Activated CD4-positive, alpha-beta T cell treated with anti-CD3 and anti-CD28 coated beads for 36 hours (primary cell): ENCODE measurements at places on chromosomes 6 and 20. TPM values are rescaled to one million over a fixed set of nuclear protein-coding genes. Genes with fewer than 3 reads are reported as not detected.

- no peaks in the 10 kb centered on the region for H3K27me3 ChIP-seq
- no peak overlapping the region for H3K27ac ChIP-seq
- peaks cover 6% of the 10 kb centered on the region for H3K4me1 ChIP-seq
- no peak for DNase-seq
- peaks cover 11% of the 10 kb centered on the region for H3K36me3 ChIP-seq
Measured at GRCh38 chr6:15575357-15576033, 87.3 kb downstream of the DTNBP1 start.

KIF13A gene
- total RNA-seq = 0.07 TPM

DNA sequence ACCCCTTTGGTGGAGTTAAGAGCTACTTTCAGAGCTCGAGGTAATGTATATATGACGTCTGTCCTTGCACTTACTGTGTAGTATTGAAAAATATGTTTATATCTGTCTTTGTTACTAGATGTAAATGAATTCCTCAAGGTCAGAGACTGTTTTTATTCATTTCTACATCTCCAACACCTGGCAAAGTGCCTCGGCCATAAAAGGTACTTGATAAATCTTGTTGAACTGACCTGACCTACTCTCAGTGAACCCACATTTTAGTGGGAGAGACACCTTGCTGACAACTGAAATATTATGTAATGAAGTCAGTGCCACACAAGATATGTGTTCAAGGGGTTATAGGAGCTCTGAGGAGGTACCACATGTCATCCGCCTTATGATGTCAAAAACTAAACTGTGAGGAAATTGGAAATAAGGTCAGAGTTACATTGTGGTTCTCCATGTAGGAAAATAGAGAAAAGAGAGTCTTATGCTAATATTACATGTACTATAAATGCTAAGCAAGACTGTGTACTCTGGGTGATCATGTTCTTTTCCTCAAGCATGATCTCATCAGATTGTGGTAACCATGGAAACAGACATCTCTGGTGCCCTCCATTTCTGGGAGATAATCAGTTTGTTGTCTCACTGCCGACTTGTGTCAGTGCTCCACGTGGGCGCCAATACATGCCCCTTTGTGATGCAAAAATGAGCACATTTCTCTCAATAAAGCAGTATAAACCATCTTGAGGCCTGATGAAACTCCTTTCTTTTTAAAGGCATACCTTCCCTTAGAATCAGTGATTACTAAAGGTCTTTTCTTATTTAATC is 5.7 kb upstream of the TMEM30A start:
- H3K36me3 ChIP-seq = peaks cover 8% of the 10 kb centered on the region
- DNase-seq = no peak
- H3K27ac ChIP-seq = no peak overlapping the region
- H3K4me3 ChIP-seq = no peak overlapping the region
- H3K4me1 ChIP-seq = peaks cover 24% of the 10 kb centered on the region

- no peak overlapping the region for H3K4me3 ChIP-seq
- no peaks in the 10 kb centered on the region for H3K4me1 ChIP-seq
- H3K27me3 ChIP-seq = no peaks in the 10 kb centered on the region
- no peak for DNase-seq
- H3K27ac ChIP-seq = no peak overlapping the region
Measured at GRCh38 chr6:145904391-145904790, 59.8 kb downstream of the SHPRH start.

- no peak for DNase-seq
- no peak overlapping the region for H3K4me3 ChIP-seq
- H3K36me3 ChIP-seq = peaks cover 16% of the 10 kb centered on the region
- no peaks in the 10 kb centered on the region for H3K27me3 ChIP-seq
Measured at GRCh38 chr6:11271228-11272020, 39.0 kb upstream of the NEDD9 start.

DNA sequence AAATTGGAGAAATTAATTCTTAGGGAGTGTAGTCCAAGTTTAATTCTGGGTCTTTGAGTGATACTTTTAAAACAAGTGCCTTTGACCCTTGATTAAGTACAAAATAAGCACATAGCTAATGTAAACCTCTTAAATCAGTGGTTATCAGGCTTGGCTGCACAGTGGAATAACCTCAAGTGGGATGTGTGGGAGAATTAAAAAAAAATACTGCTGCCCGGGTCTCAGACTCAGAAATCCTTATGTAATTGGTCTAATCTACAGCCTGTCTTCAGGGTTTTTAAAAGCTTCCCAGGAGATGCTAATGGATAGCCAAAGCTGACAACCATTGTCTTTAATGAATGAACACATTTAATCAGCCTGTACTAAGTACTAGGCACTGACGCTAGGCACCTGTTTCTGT is 28.5 kb upstream of the TMEM14A start:
- no peak overlapping the region for H3K4me3 ChIP-seq
- H3K4me1 ChIP-seq = peaks cover 9% of the 10 kb centered on the region
- H3K27ac ChIP-seq = no peak overlapping the region
- H3K36me3 ChIP-seq = no peaks in the 10 kb centered on the region
- peaks cover 14% of the 10 kb centered on the region for H3K27me3 ChIP-seq

GRCh38 chr20:26279238-26279637 is 582.6 kb upstream of the ZNF337 start:
- DNase-seq = no peak
- H3K4me1 ChIP-seq = peaks cover 56% of the 10 kb centered on the region
- H3K27me3 ChIP-seq = no peaks in the 10 kb centered on the region
- H3K4me3 ChIP-seq = no peak overlapping the region
- H3K36me3 ChIP-seq = peaks cover 15% of the 10 kb centered on the region
- H3K27ac ChIP-seq = peak overlapping the region; percentile 11

BPIFB2 gene
- not detected for total RNA-seq

DNA sequence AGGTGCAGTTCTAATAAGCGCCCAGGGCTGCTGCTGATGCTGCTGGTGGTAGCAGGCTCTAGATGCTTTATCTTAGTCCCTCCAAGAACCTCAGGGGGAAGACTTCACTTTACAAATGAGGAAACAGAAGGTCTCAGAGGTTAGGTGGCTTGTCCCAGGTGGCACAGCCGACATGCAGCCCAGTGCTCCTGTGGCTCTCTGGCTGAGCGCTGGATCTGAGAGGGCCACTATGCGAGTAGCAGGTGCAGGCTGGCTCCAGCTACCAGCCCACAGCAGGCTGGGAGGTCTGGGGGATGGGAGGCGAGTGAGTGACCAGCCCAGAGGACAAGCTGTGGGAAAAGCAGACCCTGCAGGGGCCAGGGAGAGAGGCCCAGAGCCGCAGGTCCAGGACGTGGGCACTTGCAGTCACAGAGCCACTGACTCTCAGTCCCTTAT is 90.9 kb downstream of the PRND start:
- peaks cover 74% of the 10 kb centered on the region for H3K4me1 ChIP-seq
- H3K36me3 ChIP-seq = peaks cover 43% of the 10 kb centered on the region
- peak overlapping the region; percentile 96 for H3K4me3 ChIP-seq
- DNase-seq = peak; percentile 15
- H3K27ac ChIP-seq = peak overlapping the region; percentile 100
- no peaks in the 10 kb centered on the region for H3K27me3 ChIP-seq

GRCh38 chr6:111580826-111581505 is 24.7 kb downstream of the TRAF3IP2 start:
- H3K4me3 ChIP-seq = no peak overlapping the region
- H3K4me1 ChIP-seq = peaks cover 18% of the 10 kb centered on the region
- no peaks in the 10 kb centered on the region for H3K27me3 ChIP-seq
- peaks cover 35% of the 10 kb centered on the region for H3K36me3 ChIP-seq
- H3K27ac ChIP-seq = peak overlapping the region; percentile 28

DNA sequence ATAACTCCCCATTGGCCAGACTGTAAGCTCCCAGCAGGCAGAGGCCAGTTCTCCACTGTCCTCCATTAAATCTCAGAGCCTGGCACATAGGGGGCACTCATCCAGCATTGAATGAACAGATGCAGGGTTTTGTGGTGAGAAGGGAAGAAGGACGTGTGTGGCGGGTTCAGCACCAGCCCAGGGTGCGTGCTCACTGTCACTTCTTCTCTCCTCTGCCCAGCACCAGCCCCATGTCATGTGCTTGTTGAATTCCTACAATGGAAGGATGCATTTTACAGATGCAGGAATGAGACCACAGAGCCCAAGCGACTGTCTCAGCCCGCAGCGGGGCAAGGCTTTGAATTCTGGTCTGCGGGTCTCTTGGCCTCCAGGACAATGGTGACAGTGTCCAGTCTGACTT is 149.9 kb downstream of the CEBPB start:
- H3K36me3 ChIP-seq = no peaks in the 10 kb centered on the region
- H3K27ac ChIP-seq = peak overlapping the region; percentile 97
- H3K4me3 ChIP-seq = peak overlapping the region; percentile 55
- no peak for DNase-seq

DNA sequence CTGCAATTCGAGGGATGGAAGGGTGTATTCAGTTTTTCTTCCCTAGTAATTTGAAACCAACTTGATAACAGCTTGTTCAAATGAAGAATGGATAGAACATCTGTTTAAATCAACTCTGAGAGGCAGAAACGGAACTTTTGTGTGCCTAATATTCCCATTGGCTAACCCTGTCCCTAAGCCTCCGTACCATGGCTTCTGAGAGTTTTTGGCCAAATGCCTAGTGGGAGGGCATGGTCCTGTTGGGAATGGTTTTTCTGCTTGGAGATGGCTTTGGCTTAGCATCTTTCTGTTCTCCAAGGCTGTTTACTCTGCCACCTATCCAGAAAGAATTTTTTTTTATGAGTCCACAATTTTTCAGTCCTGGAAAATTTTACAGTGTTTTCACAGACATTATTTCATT is 126.7 kb upstream of the MLIP start:
- H3K27ac ChIP-seq = no peak overlapping the region
- DNase-seq = no peak
- H3K4me1 ChIP-seq = no peaks in the 10 kb centered on the region
- no peak overlapping the region for H3K4me3 ChIP-seq
- H3K36me3 ChIP-seq = no peaks in the 10 kb centered on the region

DNA sequence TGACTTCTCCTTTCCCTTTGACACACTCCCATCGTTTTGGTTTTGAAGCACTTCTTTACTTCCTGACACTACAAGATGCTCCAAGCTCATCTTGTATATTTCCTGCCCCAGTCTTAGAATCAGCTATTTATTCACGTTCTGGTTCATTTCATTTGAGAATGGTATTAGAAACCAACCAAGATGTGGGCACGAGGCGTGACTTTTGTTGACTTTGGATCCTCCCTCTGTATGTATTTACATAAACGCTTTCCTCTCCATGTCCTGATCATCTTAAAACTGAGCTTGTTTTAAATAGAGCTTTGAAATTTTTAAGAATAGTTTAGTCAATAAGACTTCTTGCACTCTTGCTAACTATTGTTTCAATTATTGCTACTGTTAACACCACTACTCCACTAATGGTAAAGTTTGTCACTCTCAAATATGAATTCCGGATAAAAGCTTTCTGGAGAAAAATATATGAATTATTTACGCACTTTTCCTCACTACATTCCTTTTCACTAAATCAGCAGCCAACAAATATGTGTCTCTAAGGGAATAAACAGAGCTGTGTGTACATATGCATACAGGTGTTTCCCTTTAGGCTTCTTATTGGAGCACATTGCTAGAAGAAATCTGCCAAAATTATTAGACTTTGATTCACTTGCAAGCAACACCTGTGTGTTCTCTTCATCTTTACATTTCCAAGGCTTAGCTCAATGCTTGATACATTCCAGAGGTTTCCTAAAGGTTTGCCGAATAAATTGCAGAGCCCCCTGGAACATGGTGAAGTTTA is 77.3 kb upstream of the TMEM244 start:
- H3K4me3 ChIP-seq = no peak overlapping the region
- no peak overlapping the region for H3K27ac ChIP-seq
- no peak for DNase-seq
- no peaks in the 10 kb centered on the region for H3K36me3 ChIP-seq

KLC4 gene
- 10.0 TPM for total RNA-seq

DNA sequence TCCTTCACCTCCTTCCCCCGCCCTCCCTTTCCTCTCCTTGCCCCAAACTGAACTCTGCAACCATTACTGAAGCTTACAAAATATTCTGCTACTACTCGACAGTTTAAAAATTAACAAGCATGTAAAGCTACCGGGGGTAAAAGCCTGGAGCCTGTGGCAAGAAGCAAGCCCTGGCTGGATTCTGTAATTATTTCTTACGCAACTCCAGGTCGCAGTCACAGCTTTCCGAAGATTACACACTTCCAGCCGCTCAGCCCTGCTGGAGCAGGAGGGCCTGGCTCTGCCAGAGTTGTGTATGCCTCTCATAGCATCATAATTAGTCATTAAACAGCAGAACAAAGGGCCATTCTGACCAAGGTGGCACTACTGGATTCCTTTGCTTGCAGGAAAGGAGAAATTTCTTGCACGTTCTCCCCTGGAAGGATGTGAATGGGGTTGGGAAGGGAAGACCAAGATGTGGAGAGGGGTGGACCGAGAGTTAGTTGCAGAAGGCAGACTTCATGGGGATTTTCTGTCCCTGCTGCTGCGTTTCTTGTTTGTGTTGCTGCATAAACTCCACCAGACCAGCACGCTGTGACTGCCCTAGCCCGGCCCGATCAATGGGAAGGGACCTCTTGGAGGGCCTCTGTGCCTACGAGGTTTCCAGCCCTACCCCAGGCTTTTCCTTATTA is 23.6 kb downstream of the FOXQ1 start:
- DNase-seq = no peak
- H3K27me3 ChIP-seq = peaks cover 26% of the 10 kb centered on the region
- H3K4me3 ChIP-seq = no peak overlapping the region
- no peaks in the 10 kb centered on the region for H3K4me1 ChIP-seq

GRCh38 chr20:57999465-58000111 is 228.9 kb downstream of the ANKRD60 start:
- peaks cover 14% of the 10 kb centered on the region for H3K4me1 ChIP-seq
- no peak overlapping the region for H3K27ac ChIP-seq
- no peaks in the 10 kb centered on the region for H3K36me3 ChIP-seq
- DNase-seq = no peak
- H3K4me3 ChIP-seq = no peak overlapping the region

GRCh38 chr6:168118935-168119334 is 39.9 kb upstream of the FRMD1 start:
- peaks cover 2% of the 10 kb centered on the region for H3K27me3 ChIP-seq
- H3K4me3 ChIP-seq = no peak overlapping the region
- H3K27ac ChIP-seq = no peak overlapping the region

- DNase-seq = no peak
- H3K36me3 ChIP-seq = no peaks in the 10 kb centered on the region
- peaks cover 29% of the 10 kb centered on the region for H3K4me1 ChIP-seq
Measured at GRCh38 chr20:60052322-60052721, 94.1 kb downstream of the CDH26 start.

NT5E gene
- total RNA-seq = 3.8 TPM

SLC22A7 gene
- total RNA-seq = not detected

GRCh38 chr6:13286181-13286580 is 42.2 kb downstream of the TBC1D7 start:
- no peak overlapping the region for H3K27ac ChIP-seq
- H3K4me1 ChIP-seq = no peaks in the 10 kb centered on the region
- H3K27me3 ChIP-seq = no peaks in the 10 kb centered on the region
- DNase-seq = no peak
- H3K36me3 ChIP-seq = peaks cover 26% of the 10 kb centered on the region
